ENCODE measurements at places on chromosomes 3 and 15. TPM values are rescaled to one million over a fixed set of nuclear protein-coding genes. Genes with fewer than 3 reads are reported as not detected.

GRCh38 chr3:183247011-183247589 lies 6.0 kb upstream of the B3GNT5 start:
- H3K27me3 ChIP-seq = peaks cover 1% of the 10 kb centered on the region
- no peak overlapping the region for H3K27ac ChIP-seq
- no peak for DNase-seq

GRCh38 chr3:12363397-12364195 lies 74.7 kb downstream of the PPARG start:
- H3K36me3 ChIP-seq = no peaks in the 10 kb centered on the region
- no peaks in the 10 kb centered on the region for H3K27me3 ChIP-seq
- H3K4me3 ChIP-seq = no peak overlapping the region
- no peaks in the 10 kb centered on the region for H3K4me1 ChIP-seq
- DNase-seq = no peak

GRCh38 chr3:106209482-106209881 lies 340.7 kb upstream of the CBLB start:
- no peak overlapping the region for H3K4me3 ChIP-seq
- no peaks in the 10 kb centered on the region for H3K4me1 ChIP-seq
- no peak for DNase-seq

- H3K36me3 ChIP-seq = no peaks in the 10 kb centered on the region
- no peak overlapping the region for H3K4me3 ChIP-seq
- no peak for DNase-seq
- no peak overlapping the region for H3K27ac ChIP-seq
These were observed 1150.6 kb downstream of the TBL1XR1 start for GRCh38 chr3:176046703-176047102.

DNA sequence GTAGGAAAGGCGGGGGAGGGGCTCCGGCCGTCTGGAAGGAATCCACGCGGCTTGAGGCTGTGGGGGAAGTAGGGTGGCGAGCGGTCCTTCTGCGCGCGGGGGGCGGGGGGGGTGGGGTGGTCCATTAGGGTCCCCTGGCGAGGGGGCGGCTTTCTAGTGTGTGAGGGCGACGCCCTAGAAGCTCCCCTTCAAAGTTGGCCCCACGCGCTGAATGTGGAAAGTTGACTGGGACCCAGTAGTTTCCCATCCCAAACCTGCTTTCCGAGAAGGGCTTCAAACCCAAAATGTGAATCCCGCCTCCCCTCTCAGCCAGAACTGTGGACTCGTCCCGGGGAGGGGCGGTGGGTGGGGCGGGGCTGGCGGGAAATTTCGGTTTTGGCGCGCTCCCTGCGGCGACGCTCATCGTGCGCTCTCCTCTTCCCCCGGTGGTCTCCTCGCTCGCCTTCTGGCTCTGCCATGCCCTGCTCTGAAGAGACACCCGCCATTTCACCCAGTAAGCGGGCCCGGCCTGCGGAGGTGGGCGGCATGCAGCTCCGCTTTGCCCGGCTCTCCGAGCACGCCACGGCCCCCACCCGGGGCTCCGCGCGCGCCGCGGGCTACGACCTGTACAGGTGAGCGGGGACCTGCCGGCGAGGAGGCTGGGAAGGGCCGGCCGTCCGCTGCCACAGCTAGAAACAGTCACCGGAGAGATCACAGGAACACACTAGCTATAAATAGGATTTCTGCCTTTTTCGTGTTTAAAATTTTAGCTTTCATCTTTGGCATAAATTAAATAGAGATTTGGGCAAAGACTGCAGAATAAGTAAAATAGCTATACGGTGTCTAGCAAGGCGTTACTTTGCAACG lies 790 bp downstream of the DUT start:
- DNase-seq = peak; percentile 62
- H3K27me3 ChIP-seq = no peaks in the 10 kb centered on the region
- H3K27ac ChIP-seq = peak overlapping the region; percentile 28

- no peak for DNase-seq
- no peak overlapping the region for H3K27ac ChIP-seq
- H3K36me3 ChIP-seq = peaks cover 7% of the 10 kb centered on the region
- no peak overlapping the region for H3K4me3 ChIP-seq
- H3K4me1 ChIP-seq = no peaks in the 10 kb centered on the region
These were observed 31.6 kb downstream of the PIK3CB start for GRCh38 chr3:138803006-138803653.

GRCh38 chr3:66133853-66134445 lies 86.9 kb upstream of the SLC25A26 start:
- no peak overlapping the region for H3K4me3 ChIP-seq
- H3K27me3 ChIP-seq = no peaks in the 10 kb centered on the region
- peaks cover 2% of the 10 kb centered on the region for H3K36me3 ChIP-seq
- H3K4me1 ChIP-seq = no peaks in the 10 kb centered on the region
- H3K27ac ChIP-seq = no peak overlapping the region
- no peak for DNase-seq

DNA sequence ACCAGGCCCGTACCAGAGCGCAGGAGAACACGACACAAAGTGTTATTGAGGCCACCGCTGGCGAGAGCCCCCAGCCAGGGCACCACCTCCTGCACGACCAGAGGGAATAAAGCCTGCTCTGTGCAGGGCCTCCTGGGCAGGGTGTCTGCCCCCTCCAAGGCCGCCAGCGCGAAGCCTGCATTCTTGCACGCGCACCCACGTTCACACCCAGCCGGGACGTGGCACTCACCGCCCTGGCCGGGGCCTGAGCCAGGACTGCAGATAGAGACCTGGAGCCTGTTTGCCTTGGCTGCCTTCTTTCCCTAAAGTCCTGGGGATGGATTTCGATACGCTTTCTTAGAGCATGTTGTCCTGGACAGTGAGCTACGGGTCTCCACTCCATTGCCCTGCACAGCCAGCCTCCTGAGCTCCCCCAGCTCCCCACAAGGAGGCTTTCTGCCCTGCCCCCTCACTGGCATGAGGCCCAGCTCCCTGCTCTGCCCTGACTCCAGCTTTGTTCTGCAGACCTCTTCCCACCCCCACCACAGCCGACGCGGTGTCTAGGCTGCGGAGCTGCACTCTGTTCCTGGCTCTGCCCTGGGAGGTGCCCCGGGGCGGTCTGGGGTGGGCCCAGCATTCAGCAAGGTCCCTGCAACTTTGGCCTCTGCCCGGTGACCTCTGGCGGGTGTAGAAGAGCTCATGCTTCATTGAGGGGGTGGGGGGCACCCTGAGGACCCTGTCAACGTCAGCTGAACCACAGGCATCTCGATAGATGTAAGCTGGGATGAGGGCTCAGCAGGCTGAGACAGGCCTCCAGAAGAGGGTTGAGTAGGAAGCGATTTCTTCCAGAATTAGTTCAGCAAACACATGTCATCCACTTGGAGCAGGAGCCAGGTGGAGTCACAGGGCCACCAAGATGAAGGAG lies 145.0 kb downstream of the LRRK1 start:
- H3K4me3 ChIP-seq = no peak overlapping the region
- DNase-seq = peak; percentile 26

GRCh38 chr3:50523279-50523811 lies 19.9 kb upstream of the CACNA2D2 start:
- H3K27me3 ChIP-seq = no peaks in the 10 kb centered on the region
- DNase-seq = no peak
- H3K36me3 ChIP-seq = no peaks in the 10 kb centered on the region
- no peak overlapping the region for H3K27ac ChIP-seq
- H3K4me1 ChIP-seq = peaks cover 9% of the 10 kb centered on the region

- DNase-seq = no peak
- no peaks in the 10 kb centered on the region for H3K36me3 ChIP-seq
- H3K4me1 ChIP-seq = no peaks in the 10 kb centered on the region
- no peak overlapping the region for H3K4me3 ChIP-seq
- H3K27me3 ChIP-seq = no peaks in the 10 kb centered on the region
- H3K27ac ChIP-seq = no peak overlapping the region
These were observed 48.5 kb downstream of the RLBP1 start for GRCh38 chr15:89172921-89173320.

- no peaks in the 10 kb centered on the region for H3K36me3 ChIP-seq
- no peak overlapping the region for H3K27ac ChIP-seq
- no peaks in the 10 kb centered on the region for H3K27me3 ChIP-seq
- H3K4me1 ChIP-seq = peaks cover 20% of the 10 kb centered on the region
- H3K4me3 ChIP-seq = no peak overlapping the region
- DNase-seq = no peak
These were observed 34.7 kb downstream of the RPL22L1 start for GRCh38 chr3:170835336-170835735.

DNA sequence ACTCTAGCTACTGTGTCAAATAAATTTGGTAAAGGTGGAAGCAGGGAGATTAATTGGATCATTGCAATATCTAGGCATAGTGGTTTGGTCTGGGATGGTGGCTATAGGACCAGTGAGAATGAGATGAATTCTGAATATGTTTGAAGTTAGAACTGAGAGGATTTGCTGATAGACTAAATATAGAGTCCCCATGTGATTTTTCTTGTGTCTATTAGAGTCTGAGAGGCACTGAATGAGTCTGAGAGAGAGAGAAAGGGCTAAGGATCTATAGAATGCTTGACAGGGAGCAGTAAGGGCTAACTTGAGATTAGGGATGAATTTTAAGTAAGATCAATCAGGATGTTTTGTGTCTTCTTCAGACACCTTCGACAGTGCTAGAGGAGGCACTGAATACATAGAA lies 77.9 kb upstream of the CHL1 start:
- no peak for DNase-seq
- H3K27me3 ChIP-seq = no peaks in the 10 kb centered on the region

- DNase-seq = peak; percentile 72
- no peak overlapping the region for H3K27ac ChIP-seq
- H3K27me3 ChIP-seq = peaks cover 10% of the 10 kb centered on the region
- no peaks in the 10 kb centered on the region for H3K36me3 ChIP-seq
- H3K4me3 ChIP-seq = peak overlapping the region; percentile 77
- H3K4me1 ChIP-seq = no peaks in the 10 kb centered on the region
These were observed 30.7 kb upstream of the ST3GAL6 start for GRCh38 chr3:98732286-98733052.

GRCh38 chr15:83062768-83063180 lies 4.3 kb downstream of the BTBD1 start:
- peaks cover 8% of the 10 kb centered on the region for H3K4me1 ChIP-seq
- no peak overlapping the region for H3K4me3 ChIP-seq
- H3K27me3 ChIP-seq = no peaks in the 10 kb centered on the region
- H3K27ac ChIP-seq = no peak overlapping the region

- peaks cover 6% of the 10 kb centered on the region for H3K4me1 ChIP-seq
- no peaks in the 10 kb centered on the region for H3K27me3 ChIP-seq
- no peak for DNase-seq
- no peaks in the 10 kb centered on the region for H3K36me3 ChIP-seq
- no peak overlapping the region for H3K4me3 ChIP-seq
These were observed 50.3 kb upstream of the CHRNB4 start for GRCh38 chr15:78691167-78691850.

DNA sequence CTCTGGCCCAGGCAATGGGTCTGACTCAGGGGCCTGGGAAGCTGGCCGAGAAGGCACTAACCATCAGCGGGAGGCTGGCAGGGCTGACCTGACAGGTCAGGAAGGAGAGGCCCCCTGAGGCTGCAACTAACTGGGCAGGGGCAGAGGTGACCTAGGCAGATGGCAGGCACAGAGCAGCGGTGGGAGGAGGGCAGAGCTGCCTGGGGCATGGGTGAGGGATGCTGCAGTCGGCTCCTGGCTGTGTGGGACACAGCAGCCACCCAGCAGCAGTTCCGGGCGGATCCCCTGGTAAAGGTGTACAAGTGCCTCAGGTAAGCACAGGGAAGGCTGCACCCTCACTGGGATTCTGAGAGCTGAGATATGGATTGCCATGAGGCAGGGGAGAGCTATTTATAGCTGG lies 236.1 kb downstream of the OCA2 start:
- H3K27ac ChIP-seq = no peak overlapping the region
- H3K4me1 ChIP-seq = no peaks in the 10 kb centered on the region
- no peaks in the 10 kb centered on the region for H3K27me3 ChIP-seq

- DNase-seq = no peak
- no peak overlapping the region for H3K4me3 ChIP-seq
- H3K36me3 ChIP-seq = no peaks in the 10 kb centered on the region
- H3K27me3 ChIP-seq = no peaks in the 10 kb centered on the region
- H3K4me1 ChIP-seq = no peaks in the 10 kb centered on the region
These were observed 160.8 kb downstream of the EPHB1 start for GRCh38 chr3:134955874-134956273.

- H3K4me3 ChIP-seq = no peak overlapping the region
- no peaks in the 10 kb centered on the region for H3K36me3 ChIP-seq
- peaks cover 3% of the 10 kb centered on the region for H3K4me1 ChIP-seq
- no peak for DNase-seq
- no peaks in the 10 kb centered on the region for H3K27me3 ChIP-seq
- no peak overlapping the region for H3K27ac ChIP-seq
These were observed 660 bp upstream of the BCL2L10 start for GRCh38 chr15:52113235-52113634.

GRCh38 chr3:52444860-52445793 lies at the start of gene SEMA3G:
Gene SEMA3G, minus strand, starts transcription at chr3:52445103. Its CDS starts 76 bp downstream, at chr3:52445027.
- H3K36me3 ChIP-seq = no peaks in the 10 kb centered on the region
- peak; percentile 90 for DNase-seq
- no peaks in the 10 kb centered on the region for H3K27me3 ChIP-seq
- H3K27ac ChIP-seq = no peak within 1 kb of the TSS

DNA sequence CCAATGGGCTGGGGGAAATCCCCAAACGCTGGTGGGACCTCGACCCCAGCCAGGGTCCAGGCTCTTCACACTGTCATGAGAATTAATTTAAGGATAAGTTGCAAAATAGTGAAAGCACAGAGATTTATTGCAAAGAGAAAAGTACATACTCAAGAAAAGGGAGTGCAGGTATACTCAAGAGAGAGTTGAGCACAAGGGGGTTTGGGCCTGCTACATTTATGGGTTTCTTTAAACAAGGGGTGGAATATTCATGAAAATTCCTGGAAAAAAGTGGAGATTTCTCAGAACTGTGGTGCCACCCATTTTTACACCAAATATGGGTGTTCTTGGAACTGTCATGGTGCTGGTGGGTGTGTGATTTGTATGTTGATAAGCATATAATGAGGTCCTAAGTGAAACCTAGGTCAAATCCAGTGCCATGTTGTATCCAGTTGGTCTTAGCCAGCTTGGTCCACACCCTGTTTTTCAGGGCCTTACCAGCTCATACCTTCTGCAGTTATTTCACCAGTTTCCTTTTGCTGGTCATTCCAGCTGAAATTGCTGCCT lies 32.6 kb upstream of the NEO1 start:
- H3K4me1 ChIP-seq = peaks cover 4% of the 10 kb centered on the region
- H3K27me3 ChIP-seq = no peaks in the 10 kb centered on the region
- H3K36me3 ChIP-seq = no peaks in the 10 kb centered on the region
- no peak overlapping the region for H3K4me3 ChIP-seq
- H3K27ac ChIP-seq = no peak overlapping the region
- DNase-seq = no peak

GRCh38 chr3:130692455-130692854 lies 54.2 kb downstream of the PIK3R4 start:
- H3K4me1 ChIP-seq = no peaks in the 10 kb centered on the region
- H3K4me3 ChIP-seq = no peak overlapping the region
- DNase-seq = no peak
- H3K36me3 ChIP-seq = peaks cover 18% of the 10 kb centered on the region

- H3K27ac ChIP-seq = no peak overlapping the region
- H3K36me3 ChIP-seq = no peaks in the 10 kb centered on the region
- H3K4me1 ChIP-seq = no peaks in the 10 kb centered on the region
These were observed 52.1 kb downstream of the TFG start for GRCh38 chr3:100761211-100761942.

FAM107A gene
- total RNA-seq = 0.13 TPM

GOLGA8O gene
- not detected for total RNA-seq

ITIH3 gene
- not detected for total RNA-seq

CCRL2 gene
- not detected for total RNA-seq

EPB42 gene
- not detected for total RNA-seq

ARPP21 gene
- not detected for total RNA-seq

TMEM207 gene
- total RNA-seq = not detected

EXOG gene
- total RNA-seq = 15.0 TPM

IL17RB gene
- total RNA-seq = 8.3 TPM

GUCA1C gene
- not detected for total RNA-seq

ZSCAN29 gene
- 46.7 TPM for total RNA-seq

SAMD7 gene
- total RNA-seq = not detected

RLBP1 gene
- not detected for total RNA-seq
